ENCODE measurements at places on chromosomes 5 and 9. TPM values are rescaled to one million over a fixed set of nuclear protein-coding genes. Genes with fewer than 3 reads are reported as not detected.
A peak's percentile ranks its signal among the peaks of the same experiment; 100 is the strongest.

Gene SHISAL2B
- polyA plus RNA-seq, result not detected

Gene HAPLN1
- polyA plus RNA-seq, result 0.39 TPM

DNA sequence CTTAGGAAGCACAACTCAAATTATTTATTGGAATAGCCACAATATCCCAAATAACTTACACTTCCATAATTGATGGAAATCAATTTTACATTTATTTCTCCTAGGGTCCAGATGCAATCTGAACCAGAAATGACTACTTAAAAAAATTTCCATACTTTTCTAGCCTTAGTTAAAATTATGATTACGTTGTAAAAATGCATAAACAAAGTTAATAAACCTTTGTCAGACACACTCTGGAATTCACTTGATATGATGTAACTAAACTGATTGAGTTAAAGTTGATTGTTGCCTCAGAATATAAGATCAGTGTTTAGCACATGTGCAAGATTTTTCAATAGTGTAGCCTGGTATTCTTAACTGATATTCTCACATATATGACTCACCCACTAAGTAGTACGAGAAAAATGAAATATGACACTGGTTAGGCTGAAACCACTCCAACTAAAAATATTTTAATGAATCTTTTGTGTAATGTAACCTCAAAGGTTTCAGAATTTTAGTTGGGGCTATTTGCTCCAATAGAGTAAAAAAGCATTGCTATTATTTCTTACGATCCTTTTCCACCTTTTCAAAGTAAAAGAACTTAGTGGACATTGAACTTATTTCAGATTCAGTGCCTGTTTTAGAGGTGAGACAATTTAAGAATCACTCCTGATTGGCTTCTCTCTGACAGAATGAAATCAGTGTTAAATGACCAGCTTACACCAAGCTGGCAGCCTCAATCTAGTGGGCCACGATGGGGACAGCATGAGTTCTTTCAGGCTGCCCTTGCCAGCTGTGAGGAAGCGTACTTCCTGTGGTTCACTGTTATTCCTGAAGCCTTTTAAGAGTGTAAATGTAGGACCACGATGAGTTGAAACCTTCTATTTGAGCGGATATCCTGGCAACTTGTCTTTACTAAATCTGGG, 277.2 kb upstream of the CDH9 start:
- DNase-seq, result no peak

DNA sequence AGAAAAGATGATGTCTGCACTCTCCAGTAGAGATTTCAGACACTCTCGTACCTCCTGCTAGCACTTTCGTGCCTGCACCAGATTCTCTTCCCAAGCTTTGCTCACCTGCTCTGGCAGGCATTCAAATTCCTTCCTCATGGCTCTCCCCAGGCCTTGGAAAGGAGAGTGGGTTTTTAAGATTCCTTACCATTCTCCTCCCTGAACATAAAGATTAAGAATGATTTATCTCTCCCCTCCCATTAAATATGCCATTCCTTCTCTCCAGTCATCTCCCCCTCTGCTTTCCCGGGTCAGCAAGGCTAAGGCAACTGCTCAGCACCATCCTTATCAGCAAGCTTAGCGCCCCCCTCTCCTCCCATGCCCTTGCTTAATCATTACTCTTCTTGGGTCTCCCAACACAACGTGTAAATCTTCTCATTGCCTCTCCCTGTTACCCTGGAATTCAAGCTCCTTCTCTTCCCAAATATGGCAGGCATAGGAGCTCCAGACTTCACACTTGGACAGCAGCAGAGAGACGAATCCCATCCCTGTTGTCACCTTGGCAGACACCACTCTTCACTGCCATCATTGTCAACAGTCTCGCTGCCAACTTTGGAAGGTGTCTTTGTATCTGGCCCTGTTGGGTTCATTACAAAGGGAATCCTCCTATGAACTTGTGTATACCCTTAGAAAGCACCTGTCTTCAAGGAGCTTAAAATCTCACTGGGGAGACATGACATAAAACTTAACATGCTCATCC, 332.9 kb downstream of the SLIT3 start:
- DNase-seq, result no peak

DNA sequence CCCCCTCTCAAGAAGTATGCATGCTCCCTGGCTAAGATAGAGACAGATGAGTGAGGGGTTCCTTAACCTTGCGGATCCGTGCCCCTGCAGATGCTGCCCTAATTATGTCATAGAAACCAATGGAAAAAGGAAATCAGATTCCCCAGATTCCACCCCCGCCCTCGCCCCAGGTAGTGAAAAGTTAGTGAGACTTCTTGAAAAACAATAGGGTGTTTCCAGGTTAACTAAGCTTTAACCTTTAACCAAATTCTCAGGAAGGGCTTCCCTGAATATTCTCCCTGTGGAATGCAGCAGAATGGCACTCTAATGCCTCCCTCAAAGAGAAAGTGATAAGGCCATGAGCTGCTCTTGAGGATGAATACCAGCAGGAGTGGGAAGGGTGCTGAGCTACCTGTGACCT, 116.0 kb upstream of the RANBP3L start:
- no peak for DNase-seq

DNA sequence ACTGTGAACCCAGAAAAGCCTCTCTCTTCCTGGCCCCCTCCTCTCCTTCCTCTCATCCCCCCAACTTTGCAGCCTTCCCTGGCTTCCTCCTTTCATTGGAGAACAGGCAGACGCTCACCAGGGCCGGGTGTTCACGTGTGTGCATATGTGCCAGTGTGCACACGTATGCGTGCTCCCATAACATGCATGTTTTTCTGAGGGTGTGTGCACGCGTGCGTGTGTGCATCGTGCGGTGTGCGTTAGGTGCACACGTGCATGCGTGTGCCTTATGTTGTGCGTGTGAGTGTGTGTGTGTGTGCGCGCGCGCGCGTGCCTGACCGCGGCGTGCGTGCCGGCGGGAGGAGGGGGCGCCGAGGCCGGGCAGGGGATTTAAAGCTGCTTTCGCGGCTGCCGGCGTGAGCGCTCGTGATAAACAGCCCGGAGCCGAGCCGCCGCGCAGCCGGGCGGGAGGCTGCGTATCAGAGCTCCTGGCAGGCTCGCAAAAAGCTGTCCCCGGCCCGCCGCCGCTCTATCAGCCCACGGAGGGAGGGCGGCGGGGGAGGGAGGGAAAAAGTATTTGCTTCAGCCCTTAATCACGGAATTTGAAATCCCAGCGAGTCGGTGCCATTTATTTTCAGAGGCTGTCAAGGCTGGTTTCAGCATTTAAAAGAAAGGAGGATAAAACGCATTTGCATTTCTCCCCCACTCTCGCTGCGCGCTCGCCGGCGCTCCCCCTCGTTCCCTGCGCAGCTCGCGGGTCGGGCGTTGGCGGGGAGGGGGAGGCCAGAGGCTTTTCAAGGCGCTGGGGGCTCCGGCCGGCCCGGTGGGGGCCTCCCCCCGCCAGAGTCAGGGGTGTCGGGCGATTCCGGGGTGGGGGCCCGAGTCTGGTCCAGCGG, 183.9 kb downstream of the C9orf50 start:
- DNase-seq, result peak; percentile 88

- DNase-seq, result no peak
These were observed 77.9 kb downstream of the FBXL7 start for GRCh38 chr5:15577831-15578230.

GRCh38 chr5:149724130-149724840, 5.8 kb upstream of the PPARGC1B start:
- DNase-seq, result no peak

DNA sequence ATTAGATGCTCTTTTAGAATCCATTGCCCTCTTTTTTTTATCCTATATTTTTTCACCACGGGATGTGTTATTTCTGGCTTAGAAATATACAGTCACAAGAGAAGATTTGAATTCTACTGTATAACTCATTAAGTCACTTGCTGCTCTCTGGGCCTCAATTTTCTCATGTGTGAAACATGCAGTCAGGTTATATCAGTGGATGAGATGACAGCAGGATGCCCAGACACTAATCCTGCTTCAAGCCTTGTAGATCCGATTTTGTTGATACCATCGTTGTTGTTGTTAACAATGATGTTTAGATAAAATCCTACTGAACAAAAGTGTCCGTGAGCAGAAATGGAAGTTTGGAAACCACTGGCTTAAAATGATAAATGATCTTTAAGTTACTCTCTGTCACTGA, 421.9 kb upstream of the DMAC1 start:
- no peak for DNase-seq

Measured in SK-N-SH (cell line).